ENCODE measurements at places on chromosomes 2 and 18. TPM values are rescaled to one million over a fixed set of nuclear protein-coding genes. Genes with fewer than 3 reads are reported as not detected.

DNA sequence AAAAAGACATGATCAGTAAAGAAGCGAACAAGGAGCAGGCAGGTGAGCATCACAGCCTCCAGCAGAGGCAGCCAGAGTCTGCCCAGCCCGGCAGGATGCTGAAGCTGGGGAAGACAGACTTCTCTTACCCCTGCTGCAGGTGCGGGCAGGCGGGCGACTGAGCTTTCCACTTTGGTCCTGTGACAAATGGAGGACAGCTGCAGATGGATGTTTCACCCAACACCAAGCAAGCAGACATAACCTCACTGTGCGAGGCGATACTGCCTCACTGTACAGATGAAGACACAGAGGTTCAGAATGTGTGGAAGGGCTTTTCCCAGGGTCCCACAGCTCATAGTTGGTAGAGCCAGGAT, 251.0 kb downstream of the AFF3 start:
- DNase-seq: no peak

DNA sequence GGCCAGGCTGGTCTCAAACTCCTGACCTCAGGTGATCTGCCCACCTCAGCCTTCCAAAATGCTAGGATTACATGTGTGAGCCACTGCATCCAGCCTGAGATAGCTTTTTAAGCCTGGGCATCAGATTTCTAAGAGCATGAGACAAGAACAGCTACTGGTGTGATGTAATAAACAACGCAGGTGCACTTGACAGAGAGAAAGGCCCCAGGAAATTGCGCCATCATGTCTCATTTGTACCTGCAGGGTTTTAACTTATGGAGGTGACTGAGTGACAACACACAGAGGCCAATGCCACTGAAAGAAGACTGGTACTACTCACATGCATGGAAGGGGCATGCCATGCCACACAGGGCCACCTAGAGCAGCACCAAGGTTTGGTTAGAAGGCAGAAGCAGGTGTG, 209.4 kb downstream of the SP3 start:
- no peak for DNase-seq

DNA sequence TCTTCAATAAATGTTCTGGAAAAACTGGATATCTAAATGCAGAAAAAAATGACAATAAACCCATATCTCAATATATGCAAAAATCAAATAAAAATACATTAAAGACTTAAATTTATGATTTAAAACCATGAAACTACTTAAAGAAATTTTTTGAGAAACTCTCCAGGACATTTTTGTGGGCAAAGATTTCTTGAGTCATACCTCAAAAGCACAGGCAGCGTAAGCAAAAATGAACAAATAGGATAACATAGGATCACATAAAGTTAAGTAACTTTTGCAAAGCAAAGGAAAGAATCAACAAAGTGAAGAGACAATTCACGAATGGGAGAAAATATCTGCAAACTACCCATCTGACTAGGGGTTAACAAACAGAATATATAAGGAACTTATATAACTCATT, 1545.5 kb downstream of the SUCLG1 start:
- no peak for DNase-seq

- no peak for DNase-seq
Observed at GRCh38 chr2:223952280-223952968, 4.8 kb upstream of the MRPL44 start.

CFAP65 gene
- polyA plus RNA-seq: not detected

All from forelimb muscle (tissue), 1 donor.